ENCODE measurements at places on chromosomes 11 and 22.

DNA sequence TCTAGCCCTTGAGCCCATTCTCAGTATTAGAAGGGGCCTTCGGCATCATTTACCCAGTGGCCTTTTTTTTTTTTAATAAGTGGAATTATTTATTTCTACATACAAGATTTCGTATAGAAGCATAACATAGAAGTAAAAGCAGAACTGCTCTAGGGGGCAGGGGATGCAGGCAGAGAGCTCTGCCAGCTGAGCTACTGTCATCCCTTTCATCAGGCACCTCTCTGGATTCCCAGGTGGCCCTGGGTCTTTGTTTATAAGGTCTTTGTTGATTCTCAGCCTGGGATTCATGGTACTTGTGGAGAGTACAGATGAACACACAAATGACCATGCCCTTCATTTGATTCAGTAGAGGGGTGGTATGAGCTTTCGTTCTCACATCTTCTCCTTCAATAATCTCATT lies 66.4 kb downstream of the GAB2 start:
- DNase-seq, result peak; percentile 65

DNA sequence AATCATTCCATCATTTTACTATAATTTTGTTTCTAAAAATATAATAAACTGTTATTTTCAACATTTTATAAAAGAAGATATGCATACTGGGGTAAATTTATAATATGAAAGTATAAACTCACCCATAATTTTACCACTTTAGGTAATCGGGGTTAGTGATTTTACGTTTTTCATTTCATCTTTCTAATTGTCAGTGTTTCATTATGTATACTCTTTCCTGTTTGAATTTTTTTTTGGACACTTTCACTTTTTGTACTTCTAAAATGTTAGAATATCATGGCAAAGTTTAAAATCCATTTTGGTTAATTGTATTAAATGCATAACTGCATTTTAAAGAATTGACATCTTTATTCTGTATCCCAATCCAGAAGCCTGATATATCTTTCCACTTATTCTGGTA lies 115.8 kb downstream of the METTL15 start:
- no peak for DNase-seq

GRCh38 chr22:45515676-45516075 lies 13.0 kb downstream of the FBLN1 start:
- DNase-seq, result no peak

- no peak for DNase-seq
These were observed 488.7 kb downstream of the TBC1D22A start for GRCh38 chr22:47250995-47251765.

- no peak for DNase-seq
These were observed 953 bp upstream of the PACS1 start for GRCh38 chr11:66068923-66069714.

- DNase-seq, result no peak
These were observed 28.3 kb downstream of the SNU13 start for GRCh38 chr22:41660416-41660815.

DNA sequence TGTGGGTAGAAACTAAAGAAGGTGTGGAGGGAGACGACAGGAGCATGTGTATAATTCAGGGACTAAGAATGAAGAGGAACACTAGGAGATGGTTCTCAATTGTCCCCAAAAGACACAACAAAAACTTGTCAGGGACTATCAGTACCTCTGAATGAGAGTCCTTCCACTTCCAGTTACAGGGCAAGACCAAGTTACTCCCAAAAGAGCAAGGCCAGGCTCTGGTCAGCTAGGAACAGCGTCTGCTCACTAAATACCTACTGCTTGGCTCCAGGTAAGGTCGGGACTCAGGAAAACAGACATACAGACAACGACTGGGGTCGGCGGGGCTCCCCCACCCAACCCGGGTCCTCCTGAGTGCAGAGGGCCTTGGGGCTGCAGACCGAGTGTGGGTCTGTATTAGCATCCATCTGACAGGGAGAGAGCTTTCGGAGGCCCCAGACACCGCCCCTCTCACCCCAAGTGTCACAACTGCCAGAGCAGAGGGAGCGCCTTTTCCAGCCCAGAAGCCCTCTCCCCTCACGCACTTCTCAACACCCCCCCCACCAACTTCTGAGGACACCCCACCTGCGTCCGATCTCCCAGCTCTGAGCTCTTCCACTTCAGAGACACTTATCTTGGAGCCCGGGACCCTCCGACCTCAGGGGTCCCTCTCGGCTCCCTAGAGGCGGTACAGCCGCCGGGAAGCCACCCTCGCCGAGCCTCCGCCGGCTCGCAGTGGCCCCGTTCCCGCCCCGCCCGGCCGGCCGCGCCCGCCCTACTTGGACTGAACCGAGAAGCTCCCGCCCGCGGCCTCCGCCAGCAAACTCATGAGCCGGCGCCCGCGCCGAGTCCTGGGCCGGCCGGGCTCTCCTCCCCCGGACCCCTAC lies 522 bp downstream of the RHOG start:
- DNase-seq, result no peak

DNA sequence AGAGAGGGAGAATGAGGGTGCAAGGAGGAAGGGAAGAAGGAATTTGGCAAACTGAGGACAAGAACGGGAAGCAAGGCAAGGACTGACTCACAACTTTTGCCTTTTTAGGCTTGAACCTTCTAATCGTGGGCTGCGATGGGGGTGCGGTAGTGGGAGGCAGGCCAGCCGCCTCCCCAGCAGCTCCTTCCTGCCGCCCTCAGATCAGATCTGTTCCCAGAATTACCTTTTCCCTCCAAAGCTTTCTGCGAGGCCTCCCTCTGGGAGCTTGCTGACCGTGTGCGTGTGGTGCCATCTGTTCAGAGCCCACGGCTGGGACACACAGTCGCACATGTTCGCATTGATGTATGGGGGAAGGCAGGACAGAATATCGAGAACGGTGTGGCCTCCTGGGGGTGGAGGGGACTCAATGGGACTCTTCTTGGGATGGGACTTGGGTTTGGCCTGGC lies 86.9 kb upstream of the PARVA start:
- no peak for DNase-seq

DNA sequence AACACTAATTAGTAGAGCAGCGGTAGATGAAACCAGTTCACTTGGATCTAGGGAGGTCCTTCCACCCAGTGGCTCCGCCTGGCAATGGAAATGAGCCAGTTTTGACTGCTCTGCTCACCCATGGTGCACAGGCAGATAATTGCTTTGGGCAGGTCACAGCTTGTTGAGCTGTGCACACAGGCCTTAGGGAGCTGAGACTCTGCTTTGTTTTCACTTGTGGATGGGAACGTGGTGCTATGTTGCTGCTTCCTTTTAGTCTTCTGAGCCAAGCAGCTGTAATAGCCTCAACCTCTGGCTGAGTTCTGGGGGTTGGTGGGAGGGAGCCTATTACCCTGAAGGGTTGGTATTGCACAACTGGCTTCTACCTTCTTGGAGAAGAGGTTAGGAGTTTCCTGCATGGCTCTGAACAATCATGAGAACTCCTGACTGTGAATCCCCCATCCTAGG lies 262.3 kb upstream of the MTNR1B start:
- DNase-seq, result peak; percentile 90

- no peak for DNase-seq
These were observed 2.2 kb downstream of the PHLDB1 start for GRCh38 chr11:118609380-118610224.

GRCh38 chr22:48422900-48423480 lies 1404.7 kb downstream of the BRD1 start:
- no peak for DNase-seq

DNA sequence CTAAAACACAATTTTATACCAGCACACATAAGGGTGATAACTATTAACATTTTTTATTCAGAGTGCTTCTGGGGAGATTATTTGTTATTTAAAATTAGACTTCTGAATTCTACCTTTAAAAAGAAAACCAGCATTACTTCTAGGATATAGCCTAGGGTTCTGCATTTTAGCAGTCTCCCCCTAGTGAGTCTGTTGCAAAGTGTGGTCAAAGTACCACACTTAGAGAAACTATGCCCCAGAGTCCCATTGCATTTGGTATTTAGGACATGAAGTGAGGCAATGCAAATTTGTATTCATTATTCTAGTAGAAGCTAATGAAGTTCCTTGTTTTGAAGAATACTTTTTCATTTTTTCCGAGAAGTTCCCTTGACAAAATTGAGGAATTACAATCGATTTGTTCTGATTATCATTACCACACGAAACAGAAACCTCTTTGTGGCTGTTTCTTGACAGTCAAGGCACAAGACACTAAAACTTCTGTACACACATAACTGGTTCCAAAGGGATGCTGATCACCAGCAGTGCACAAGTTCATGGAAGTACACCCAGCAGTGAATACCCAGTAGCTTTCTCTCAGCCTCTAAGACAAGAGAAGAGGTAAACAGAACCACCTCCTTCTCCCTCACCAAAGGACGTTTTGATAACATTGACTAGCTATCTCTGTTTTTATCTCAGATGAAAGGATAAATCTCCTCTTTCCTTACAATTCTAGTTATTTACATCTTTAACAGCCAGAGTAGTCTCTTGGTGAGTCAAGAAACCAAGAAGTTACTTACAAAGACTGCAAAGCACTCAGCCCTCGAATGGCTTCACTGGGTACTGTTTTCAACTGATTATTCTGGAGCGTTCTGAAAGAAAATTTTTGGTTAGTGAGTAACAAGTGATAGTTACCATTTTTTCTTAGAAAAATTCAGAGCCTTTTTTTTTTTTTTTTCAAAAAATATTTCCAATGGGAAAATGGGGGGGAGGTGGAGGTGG lies 27.6 kb upstream of the CCDC34 start:
- DNase-seq, result no peak

DNA sequence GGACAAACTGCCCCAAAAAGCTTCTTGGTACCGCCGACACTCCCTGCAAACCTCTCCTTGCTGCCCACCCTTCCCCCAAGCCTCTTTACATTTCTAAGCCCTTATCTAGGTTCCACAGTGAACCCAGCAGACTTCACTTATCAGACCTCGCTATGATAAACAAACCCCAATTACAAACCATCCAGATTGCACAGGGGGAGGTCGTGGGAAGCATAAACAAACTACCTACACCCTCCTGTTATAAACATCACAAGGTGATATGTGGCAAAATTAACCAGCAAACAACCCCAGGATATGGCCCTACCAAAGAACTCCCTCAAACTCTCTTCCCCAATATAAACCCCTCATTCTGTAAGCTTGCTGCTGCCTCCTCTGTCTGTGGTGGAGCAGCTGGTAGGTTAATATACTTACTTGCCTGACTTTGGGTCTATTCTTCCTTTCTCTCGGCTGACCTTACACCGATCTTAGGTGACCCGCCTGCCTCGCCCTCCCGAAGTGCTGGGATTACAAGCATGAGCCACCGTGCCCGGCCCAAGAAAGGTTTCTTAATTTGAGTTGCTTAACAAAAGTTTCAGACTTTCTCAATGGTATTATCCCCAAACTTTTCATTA lies 66.0 kb upstream of the TENM4 start:
- DNase-seq, result no peak

DNA sequence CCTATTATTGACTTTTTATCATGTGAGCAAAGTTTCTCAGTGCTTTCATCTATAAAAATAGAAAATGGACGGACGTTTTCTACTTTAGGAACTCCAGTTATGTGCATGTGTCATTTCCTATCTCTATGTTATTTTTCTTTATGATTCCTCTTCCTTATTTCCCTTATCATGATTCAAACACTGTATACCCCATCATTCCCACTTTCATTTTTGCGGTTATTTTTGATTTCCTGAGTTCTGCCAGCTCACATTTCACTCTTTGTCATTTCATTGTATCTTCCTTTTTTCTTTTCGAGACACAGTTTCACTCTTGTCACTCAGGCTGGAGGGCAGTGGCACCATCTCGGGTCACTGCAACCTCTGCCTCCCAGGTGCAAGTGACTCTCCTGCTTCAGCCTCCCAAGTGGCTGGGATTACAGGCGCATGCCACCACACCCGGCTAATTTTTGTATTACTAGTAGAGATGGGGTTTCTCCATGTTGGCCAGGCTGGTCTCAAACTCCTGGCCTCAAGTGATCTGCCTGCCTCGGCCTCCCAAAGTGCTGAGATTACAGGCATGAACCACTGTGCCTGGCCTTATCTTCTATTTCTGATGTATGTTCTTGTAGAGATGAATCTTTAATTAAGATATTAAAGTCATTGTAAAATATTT lies 21.5 kb downstream of the C11orf58 start:
- DNase-seq, result no peak

DNA sequence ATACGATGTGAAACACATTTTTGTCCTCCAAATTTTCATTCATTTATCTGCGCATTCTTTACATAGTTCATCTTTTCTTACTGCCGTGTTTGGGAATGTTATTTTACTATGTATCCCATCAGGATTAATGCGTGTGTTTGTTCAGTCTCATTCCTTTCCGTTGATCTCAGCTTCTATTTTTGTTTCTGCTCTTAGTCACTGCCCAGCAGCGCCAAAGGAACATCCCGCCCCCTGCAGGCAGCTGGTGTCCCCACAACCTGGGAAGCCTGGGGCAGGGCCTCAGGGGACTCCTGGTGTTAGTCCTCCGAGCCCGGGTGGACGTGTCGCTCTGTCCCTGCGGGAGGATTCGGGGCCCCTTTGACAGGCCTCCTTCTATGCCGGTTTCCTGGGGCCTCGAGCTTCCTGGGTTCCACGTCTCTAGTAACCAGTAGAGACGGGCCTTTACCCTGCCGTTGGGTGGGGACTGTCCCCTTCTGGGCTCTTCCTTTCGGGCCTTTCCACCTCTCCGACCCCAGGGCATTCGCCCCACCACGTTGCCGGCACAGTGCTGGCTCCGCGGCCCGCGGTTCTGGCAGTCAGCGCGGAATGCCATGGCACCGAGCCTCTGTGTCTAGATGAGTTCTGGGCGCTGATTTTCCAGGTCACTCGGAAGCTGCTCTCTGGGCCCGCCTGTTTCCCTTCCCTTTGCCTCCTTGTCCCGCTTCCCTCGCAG lies 39.8 kb downstream of the WEE1 start:
- peak; percentile 93 for DNase-seq

- DNase-seq, result no peak
These were observed 172.5 kb downstream of the CTTN start for GRCh38 chr11:70570693-70571395.

GRCh38 chr11:127073621-127074020 lies 73.1 kb upstream of the KIRREL3 start:
- DNase-seq, result no peak

DNA sequence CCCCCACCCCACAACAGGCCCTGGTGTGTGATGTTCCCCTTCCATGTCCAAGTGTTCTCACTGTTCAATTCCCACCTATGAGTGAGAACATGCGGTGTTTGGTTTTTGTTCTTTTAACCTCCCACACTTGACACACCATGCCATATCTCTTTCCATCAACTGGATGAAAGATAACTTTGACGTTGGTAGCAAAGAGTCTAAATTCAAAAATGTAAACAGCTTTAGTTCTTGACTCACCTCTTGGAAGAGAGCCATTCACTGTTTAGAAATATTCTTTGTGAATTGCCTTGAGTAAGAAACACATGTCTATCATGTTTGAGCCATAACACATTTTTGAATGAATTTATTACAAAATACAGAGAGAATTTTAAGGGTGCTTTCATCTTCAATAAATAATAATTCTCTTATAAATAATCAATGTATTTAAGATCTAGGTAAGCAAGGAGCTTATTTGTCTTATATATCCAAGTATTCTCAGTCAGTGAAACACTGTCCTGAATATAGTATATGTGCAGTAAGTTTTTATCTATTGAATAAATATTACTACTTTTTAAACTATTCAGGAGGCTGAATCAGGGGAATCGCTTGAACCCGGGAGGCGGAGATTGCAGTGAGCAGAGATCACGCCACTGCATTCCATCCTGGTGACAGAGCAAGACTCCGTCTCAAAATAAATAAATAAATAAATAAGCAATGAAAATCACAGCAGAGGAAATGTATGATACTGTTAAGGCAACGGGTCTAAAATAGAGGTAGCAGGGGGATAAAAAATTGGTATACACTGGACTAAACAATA lies 6.7 kb downstream of the CARD18 start:
- no peak for DNase-seq
